Activated T-cell treated with anti-CD3 and anti-CD28 coated beads for 1 hour (primary cell): ENCODE measurements at places on chromosomes 11 and 22.

DNA sequence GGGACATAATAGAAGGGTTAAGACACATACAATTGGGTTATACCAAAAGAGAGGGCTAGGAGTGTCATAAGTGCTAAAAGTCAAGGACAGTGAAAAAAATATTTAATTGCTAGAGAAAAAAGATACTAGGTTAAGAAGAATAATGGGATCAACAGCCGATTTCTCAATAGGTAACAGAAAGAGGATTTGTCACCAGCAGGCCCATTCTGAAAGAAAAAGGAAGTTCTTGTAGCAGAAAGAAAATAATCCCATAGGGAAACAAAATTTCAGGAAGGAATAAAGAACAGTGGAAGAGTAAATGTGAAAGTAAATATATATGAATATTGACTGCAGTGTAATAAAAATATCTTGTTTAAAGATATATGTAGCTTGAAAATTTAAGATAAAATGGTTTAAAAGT lies 43.3 kb upstream of the ADORA2A start:
- DNase-seq, result no peak

DNA sequence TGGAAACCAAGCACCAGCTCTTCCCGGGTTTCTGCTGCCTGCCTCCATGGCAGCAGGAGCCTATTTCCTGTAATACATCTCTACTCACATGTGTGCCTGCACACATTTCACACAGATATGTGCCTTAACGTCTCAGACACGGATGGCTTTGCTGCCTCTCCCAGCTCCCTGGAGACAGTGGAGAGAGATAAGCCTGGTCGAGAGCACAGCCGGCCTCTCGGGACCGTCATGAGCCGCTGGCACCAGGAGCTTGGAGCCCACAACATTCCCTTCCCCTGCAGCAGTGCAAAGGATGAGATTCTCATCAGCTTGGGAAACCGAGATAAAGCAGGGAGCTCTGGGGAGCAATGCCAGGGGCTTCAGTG lies 587.7 kb downstream of the BRD1 start:
- no peak for DNase-seq

GRCh38 chr11:125264100-125265022 lies 99.8 kb downstream of the PKNOX2 start:
- DNase-seq, result no peak

GRCh38 chr11:72263361-72263760 lies 19.4 kb upstream of the PHOX2A start:
- DNase-seq, result no peak

DNA sequence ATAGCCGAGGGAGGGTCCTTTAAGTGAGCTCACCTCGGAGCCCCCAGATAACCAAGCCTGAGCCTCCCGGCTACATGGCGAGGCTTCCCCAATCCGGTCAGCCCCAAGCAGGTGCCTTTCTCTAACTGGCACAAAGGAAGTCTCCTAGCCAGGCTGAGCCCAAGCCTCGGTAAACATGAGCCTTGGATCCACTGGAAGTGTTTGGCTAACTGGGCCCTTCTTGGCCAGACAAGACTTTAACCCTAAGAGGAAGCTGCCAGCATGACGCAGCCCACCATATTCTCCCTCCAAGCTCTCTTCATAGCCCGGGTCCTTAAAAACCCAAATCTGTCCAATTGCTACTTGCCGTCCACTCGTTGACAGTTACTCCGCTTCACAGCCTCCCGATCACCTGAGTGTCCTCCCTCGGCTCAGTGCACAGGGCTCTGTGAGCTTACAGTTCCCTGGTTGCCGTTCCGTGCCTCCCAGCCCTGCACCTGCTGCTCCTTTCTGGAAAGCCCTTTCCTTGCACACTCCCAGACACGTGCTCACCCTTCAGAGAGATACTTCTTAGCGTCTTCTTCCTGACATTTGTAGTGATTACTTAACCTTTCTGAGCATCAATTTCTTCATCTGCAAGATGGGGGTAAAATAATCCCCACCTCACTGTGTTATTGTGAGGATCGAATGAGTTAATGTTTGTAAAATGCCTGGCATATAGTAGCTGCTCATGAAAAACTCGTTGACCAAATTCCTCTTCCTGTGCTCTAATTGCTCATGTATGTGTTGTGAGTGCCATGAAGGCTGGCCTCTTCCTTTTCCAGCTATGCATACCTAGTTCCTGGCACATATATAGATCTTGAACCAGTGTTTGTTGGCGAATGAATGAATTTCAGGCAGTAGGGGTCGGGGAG lies 25.6 kb downstream of the TXN2 start:
- DNase-seq, result no peak

DNA sequence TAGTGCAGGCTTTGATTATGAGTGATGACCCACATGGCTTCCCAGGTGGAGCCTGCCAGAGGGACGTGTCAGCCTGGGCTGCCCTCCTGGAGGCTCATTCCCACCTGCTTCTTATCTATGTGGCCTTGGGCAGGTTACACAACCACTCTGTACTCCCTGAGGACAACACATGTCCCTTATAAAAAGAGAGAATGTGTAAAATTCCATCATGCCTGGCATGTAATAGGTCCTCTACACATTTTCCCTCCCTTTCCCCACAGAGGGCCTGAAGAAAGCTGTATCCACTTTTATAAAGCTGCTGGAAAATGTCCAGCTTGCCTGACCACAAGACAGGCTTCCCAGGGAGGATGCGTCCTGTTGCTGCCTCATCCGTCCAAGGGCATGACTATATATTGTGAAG lies 55.0 kb upstream of the VSTM5 start:
- DNase-seq, result no peak

DNA sequence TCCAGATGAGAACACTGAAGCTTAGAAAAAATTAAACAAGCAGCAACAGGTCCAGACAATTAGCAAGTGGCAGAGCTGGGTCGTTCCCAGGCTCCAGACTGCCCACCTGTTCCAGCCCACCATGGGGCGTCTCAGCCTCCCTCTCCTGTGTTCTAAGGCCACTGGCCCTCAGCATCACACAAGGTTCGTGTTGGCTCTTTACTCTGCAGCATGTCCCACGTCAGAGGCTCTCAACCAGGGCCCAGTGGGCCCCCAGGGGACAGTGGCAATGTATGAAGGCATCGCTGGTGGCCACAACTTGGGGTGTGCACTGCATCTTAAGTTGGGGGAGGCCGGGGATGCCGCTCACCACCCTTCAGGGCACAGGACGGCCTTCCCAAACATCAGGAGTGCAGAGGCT lies 6.2 kb downstream of the PDGFB start:
- DNase-seq, result no peak

DNA sequence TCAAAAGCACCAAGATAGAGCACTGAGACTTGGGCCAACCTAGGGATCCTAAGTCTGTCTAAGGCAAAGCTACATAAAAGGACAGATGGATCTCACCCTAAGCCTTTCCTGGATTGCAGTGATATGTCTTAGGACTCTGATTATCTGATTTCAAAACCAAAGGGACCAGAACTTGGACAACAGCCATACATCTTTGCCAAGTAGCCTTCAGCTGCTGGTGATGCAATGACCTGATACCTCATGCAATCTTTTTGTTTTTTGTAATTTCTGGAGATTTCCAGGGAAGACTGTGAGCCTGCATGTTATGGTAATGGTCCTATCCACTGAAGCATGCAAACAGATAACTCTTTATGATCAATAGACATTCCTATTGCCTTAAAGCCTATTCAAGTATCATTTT lies 230.4 kb upstream of the MTNR1B start:
- no peak for DNase-seq

DNA sequence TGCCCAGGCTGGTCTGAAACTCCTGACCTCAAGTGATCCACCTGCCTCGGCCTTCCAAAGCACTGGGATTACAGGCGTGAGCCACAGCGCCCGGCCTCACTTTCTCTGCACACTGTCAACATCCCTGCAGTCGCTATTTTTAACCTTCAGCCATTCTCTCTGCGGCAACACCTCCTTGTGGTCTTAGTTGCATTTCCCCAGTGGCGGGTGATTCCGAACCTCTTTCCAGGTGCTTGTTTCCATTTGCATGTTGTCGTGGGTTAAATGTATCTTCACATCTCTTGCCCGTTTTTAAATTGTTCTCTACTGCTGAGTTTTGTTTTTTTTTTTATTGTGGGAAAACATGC lies 2.2 kb upstream of the SCT start:
- no peak for DNase-seq

GRCh38 chr11:11876458-11876857 lies 34.7 kb downstream of the USP47 start:
- DNase-seq, result no peak

- DNase-seq, result no peak
Measured at GRCh38 chr11:14886513-14886912, 5.5 kb downstream of the CYP2R1 start.

GRCh38 chr11:120894202-120894985 lies 129.5 kb upstream of the TBCEL start:
- DNase-seq, result no peak

DNA sequence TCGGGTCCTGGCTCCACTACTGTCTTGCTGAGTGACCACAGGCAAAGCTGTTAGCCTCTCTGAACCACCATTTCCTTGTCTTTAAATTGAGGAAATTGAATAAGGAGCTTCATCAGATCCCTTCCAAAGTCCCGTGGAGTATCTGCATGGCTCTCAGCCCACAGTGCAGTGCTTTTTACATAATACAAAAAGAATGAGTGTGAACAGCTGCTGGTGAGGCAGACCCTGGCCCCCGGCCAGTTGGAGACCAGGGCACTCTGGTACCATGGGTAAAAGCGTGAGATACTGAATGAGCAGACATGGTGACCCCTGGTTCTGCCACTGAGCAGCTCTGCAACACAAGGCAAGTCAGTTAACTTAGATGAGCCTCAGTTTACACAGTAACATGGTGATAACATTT lies 86.8 kb downstream of the GALNT18 start:
- no peak for DNase-seq

DNA sequence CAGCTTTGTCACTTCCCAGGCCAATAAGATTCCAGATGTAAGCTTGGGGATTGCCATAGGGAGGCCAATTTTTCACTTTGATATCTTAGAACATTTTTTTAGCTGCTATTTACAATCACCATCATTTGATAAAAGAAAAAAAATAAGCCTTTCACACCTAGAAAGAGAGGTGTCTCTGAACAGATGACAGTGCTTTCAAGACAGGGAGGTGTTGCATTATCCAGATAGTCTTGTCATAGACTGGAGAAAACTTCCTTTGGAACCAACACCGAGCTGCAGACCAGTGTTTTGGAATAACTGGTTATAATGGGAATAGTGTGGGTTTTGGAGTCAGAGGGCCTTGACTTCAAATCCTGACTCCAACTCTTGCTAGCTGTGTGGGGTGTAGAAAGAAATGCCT lies 101.0 kb downstream of the SLC1A2 start:
- no peak for DNase-seq

- DNase-seq, result no peak
Measured at GRCh38 chr22:41480397-41480735, 11.4 kb downstream of the ACO2 start.

DNA sequence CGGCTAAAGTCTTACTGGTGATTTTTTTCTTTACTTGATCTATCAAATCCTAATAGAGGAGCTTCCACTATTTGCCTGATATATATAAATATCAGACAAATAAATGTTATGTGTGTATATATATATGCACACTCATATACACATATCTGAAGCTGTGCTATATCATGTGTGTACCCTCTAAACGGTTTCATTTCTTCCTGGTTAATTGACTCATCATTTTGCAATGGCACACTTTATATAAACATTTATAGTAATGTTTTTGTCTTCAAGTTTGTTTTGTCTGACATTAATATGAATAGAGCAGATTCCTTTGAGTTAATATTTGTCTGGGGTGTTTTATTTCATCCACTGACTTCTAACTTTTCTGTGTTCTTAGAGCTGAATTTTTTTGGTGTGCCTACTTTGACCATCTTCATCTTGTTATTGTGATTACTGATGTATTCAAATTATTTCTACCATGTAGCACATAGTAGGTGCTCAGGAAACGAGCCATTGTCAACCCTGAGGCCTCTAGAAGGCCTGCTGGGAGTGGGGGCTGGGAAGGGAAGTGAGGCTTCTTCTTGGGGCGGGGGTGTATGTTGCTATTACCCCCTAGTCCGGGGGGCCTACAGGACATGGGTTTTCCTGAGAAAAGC lies 82.6 kb downstream of the LRRC32 start:
- DNase-seq, result no peak

DNA sequence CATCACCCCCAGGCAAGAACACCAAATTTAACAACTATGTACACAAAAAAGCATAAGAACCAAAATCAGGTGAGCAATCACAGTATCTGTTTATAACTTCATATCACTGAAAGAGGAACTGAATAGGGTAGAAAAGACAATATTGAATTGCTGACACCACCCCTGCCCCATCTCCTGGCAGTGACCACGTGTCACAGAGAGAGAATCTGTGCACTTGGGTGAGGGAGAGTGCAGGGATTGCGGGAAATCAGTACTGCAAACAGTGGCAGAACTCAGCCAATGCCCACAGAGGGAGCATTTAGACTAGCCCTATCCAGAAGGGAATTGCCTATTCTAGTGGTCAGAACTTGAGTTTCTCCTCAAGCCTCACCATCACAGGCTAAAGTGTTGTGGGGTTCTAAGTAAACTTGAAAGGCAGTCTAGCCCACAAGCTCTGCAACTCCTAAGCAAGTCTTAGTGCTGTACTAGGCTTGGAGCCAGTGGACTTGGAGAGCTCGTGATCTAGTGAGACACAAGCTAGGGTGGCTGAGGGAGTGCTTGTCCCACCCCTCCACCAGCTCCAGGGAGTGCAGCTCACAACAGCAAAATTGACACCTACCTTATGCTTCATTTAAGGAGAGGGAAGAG lies 82.8 kb upstream of the PTH start:
- no peak for DNase-seq

DNA sequence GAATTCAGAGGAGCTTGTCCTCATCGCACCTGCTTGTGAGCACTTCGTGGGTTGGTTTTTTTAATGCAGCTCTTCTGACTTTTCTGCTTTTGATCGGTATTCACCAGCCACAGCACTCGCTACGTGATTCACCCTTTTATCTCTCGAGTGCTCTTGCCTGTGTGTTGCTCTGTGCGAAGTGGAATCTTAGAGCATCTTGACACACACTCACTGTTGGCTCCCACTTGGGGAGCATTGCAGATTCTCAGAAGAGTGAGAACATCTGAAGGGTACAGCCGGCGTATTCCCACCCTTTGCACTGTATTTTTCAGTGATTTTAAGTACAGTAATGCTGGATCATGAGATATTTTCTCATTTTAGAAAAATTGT lies 10.9 kb downstream of the TNNT3 start:
- no peak for DNase-seq

- no peak for DNase-seq
Measured at GRCh38 chr11:68946416-68947090, 34.2 kb downstream of the MRGPRD start.

DNA sequence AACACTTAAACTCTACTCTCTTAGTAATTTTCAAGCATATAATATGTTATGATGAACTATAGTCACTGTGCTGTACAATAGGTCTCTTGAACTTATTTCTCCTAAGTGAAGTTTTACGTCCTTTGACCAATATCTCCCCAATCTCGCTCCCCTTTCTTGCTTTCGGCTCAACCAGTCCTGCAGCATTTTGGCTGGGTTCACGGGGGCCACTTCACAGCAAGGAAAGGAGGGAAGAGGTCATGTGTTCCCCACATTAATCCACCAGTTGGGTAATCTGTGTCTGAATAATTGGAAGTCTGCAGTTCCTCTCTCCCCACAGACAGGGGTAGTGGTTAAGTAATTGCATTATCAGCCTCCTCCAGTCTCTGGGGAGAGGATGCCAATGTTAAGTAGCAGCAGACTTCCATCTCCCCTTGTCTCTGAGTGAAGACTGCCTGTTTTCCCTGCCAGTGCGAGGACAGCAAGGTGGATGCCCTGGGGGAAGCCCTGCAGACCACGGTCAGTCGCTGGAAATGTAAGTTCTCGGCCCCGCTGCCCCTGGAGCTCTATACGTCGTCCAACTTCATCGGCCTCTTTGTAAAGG lies 59.2 kb upstream of the CRTAM start:
- DNase-seq, result no peak
